ENCODE measurements at places on chromosomes 4 and X.

DNA sequence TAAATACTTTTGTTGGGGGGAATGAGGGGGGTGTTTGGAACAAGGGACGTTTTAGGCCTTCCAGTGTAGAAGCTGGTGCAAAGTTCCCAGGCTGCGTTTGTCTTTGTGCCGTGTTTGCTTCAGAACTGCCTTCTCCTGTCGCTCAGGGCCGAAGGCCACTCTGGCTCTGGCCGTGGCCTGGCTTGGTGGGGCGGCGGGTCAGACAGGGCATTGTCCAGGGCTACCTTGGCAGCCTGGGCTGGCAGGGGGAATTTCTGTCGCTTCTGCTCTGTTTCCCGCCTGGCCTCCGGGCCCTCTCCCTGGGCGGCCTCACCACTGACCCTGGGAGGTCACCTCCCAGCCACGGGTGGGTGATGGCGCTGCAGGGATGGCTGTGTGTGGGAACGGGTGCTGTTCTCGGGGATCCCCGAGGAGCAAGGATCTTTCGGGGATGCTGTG is 140.0 kb downstream of the COL4A6 start:
- DNase-seq = no peak

- DNase-seq = no peak
Measured at GRCh38 chr4:121574618-121575017, 122.2 kb downstream of the ANXA5 start.

- DNase-seq = no peak
Measured at GRCh38 chrX:13323241-13323640, 3.4 kb upstream of the ATXN3L start.

DNA sequence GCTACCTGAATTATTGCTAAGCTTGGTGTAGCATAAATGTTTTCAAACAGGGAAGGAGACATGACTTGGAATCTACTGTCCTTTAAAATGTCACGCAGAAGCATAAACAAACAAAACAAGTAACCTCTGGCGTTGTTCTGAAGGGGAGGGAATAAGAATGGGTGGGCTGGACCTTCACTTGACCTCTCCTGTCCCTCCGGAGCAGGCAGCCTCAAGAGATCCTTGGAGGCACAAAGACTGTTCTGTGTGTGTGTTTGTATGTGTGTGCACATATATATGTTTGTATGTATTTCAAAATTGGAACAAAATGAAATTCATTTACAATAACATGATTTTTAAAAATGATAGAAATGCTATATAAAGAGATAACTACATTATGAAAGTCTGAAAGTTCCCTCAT is 91.3 kb upstream of the DCLK2 start:
- DNase-seq = no peak

DNA sequence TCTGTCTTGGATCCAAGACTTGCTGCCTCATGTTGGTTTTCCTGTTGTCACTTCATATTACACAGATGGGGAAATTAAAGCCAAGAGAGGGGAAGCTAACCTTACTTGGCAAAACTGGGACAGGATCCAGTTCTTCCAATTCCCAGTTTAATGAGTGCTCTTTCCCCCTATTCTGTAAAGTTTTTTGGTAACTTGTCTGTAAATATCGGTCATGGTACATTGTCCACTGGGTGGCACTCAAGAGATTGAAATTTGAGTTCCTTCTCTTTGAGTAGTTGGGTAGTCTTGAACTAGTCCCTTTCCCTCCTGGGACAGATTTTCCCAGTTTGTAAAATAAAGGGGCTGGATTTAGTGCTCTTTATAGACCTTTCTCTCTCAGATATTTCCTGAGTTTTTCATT is 12.4 kb upstream of the EOLA2 start:
- no peak for DNase-seq

DNA sequence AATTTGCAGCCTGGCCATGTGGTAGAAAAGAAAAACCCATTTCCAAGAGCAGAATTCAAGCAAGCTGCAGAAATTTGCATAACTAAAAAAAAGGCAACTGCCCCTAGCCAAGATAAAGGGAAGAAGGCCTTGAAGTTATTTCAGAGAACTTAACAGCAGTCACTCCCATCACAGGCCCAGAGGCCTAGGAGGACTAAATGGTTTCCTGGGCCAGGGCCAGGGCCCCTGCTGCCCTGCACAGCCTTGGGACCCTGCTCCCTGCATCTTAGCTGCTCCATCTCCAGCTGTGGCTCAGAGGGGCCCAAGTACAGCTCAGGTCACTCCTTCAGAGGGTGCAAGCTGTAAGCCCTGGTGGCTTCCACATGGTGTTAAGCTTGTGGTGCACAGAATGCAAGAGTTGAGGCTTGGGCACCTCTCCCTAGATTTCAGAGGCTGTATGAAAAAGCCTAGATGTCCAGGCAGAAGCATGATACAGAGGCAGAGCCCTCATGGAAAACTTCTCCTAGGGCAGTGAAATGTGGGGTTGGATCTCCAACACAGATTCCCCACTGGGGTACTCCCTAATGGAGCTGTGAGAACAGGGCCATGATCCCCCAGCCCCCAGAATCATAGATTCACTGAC is 6.7 kb upstream of the MID2 start:
- no peak for DNase-seq

DNA sequence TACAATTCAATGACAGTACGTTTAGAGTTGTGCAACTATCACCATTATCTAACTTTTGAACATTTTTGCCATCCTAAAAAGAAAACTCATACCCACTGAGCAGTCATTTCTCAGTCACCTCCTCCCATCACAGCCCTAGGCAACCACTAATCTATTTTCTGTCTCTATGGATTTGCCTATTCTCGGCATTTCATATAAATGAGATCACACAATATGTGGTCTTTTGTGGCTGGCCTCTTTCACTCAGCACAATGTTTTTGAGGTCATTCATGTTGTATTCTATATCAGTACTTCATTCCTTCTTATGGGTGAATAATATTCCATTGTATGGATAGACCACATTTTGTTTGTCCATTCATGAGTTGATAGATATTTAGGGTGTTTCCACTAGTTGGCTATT is 103.0 kb downstream of the PPEF1 start:
- DNase-seq = no peak

GRCh38 chr4:4364486-4365208 is 22.3 kb upstream of the NSG1 start:
- DNase-seq = no peak

DNA sequence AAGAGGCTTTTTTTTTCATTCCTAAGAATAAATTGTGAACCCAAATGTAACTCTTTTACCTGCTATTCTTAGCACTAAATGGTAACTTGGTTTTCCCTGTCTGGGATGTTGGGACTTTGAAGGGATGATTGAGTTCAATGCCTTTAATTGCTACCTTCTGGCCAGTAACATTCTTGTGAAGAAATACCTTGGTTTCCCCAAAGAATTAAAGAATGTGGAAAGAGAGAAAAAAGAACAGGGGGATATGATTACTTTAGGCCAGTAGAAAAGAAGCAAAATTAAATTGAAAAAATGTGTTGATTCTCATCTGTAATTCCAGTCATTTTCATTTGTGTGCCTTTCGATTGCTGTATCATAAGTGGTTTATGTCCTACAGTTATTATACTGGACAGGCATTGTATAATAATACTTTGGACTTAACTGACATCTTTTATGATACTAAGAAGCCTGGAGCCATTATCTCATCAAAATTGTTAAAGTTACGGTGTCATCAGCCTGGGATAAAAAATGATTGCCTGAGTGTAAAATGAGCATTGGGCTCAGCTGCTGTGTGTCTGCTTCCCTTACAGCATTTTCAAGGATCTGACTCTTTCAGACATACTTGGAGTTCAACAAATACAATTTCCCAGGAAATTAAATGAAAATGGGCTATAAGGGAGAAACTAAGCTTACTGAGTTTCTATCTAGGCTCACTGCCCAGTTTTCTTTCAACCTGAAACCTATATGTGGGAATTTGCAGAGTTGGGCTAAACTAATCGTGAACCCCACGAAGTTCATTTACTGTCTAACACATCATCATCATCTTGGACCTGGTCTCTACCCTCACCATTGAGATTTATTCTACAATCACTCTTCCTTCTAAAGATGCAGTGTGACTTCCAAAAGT is 146.3 kb downstream of the SHROOM3 start:
- DNase-seq = no peak

DNA sequence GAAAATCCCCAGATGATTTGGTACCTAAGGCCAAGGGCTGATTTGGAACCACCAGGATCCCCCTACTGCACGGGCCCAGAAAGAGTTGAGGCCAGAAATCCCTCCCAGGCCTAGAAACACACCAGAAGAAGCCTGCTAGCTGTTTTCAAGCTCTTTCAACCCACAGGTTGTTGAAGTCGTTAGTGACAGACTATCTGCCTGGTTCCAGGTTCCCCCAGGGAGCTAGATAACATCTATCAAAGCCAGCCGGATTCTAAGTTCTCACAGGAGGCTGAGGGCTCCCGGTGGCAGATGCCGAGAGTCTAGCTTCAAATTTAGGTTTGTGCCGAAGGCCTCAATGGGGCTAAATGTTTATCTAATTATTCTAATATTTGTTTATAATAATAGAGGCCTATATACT is 132.0 kb upstream of the ATP6AP2 start:
- DNase-seq = no peak

GRCh38 chrX:41131766-41132165 is 46.5 kb downstream of the USP9X start:
- no peak for DNase-seq

Measured in stimulated activated CD4-positive, alpha-beta T cell treated with anti-CD3 and anti-CD28 coated beads, TNF-alpha, amount 100 ng/mL, for 48 hours (primary cell).